ENCODE measurements at places on chromosomes 1 and 21. TPM values are rescaled to one million over a fixed set of nuclear protein-coding genes. Genes with fewer than 3 reads are reported as not detected.

The GFI1 gene
- 0.30 TPM for total RNA-seq

The CA14 gene
- 4.2 TPM for total RNA-seq

The SPRR1B gene
- total RNA-seq, result not detected

- no peak for DNase-seq
Measured at GRCh38 chr1:113786069-113786468, 26.2 kb downstream of the RSBN1 start.

DNA sequence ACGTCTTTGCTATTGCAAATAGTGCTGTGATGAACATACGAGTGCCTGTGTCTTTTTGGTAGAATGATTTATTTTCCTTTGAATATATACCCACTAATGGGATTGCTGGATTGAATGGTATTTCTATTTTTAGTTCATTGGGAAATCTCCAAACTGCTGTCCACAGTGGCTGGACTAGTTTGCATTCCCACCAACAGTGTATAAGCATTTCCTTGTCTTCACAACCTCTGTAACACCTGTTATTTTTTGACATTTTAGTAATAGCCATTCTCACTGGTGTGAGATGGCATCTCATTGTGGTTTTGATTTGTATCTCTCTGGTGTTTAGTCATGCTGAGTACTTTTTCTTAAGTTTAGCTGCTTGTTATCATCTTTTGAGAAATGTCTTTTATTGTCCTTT lies 215.0 kb downstream of the FMN2 start:
- DNase-seq, result no peak

DNA sequence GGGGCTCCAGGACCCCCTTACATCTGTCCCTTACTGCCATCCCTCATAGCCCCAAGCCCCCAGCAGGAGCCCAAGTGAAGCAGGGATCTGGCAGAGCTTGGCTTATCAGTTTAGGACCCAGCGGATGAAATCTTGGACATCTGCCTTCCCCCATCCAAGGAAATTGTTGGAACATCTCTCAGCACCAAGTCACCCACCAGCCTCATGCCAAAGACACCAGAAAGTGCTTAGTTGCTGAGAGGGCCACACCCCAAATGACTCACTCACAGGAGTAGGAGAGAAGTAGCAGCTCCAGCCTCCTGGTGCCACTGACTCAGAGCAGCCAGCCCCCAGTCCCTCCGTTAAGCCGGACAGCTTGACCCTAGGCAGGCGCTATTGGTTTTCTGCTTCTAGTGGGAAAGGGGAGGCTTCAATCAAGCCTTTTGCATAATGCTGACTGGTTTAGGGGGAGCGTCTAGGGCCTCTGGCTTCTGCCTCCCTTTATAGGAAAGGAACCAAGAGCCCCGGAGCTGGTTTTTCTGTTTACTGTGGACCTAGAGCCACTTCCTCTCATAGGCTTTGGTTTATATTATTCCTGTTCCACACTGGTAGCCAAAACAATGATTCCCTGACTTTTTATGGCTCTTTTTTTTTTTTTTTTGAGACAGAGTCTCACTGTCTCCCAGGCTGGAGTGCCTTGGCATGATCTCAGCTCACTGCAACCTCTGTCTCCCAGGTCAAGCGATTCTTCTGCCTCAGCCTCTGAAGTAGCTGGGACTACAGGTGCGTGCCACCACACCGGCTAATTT lies 114.2 kb upstream of the IPO9 start:
- DNase-seq, result peak; percentile 95

GRCh38 chr21:26555540-26556146 lies 17.4 kb downstream of the CYYR1 start:
- no peak for DNase-seq

DNA sequence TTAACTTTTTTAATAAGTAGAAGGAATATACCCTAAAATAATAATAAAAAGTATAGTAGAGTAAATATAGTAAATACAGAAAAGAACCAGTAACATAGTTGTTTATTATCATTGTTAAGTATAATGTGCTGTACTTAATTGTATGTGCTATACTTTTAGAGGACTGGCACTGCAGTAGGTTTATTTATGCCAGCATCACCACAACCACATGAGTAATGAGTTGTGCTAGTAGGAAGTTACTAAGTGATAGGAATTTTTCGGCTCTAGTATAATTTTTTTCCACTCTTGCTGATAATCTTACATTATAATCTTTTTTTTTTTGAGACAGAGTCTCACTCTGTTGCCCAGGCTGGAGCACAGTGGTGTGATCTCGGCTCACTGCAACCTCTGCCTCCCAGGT lies 71.6 kb downstream of the IVNS1ABP start:
- no peak for DNase-seq

DNA sequence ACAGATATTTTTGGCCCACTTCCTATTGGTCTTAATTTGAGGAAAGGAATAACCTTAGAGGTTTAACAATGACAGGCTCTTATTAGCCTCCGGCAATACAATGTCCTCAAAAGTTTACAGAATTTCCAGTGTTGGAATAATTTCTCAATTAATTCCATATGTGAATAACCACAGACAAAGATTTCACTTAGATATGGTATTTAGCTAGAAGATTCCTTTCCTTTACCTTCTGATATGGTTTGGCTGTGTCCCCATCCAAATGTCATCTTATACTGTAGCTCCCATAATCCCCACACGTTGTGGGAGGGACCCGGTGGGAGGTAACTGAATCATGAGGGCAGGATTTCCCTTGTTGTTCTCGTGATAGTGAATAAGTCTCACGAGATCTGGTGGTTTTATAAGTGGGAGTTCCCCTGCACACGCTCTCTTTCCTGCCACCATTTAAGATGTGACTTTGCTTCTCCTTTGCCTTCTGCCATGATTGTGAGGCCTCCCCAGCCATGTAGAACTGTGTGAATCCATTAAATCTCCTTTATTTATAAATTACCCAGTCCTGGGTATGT lies 54.9 kb upstream of the RGS7 start:
- DNase-seq, result no peak

DNA sequence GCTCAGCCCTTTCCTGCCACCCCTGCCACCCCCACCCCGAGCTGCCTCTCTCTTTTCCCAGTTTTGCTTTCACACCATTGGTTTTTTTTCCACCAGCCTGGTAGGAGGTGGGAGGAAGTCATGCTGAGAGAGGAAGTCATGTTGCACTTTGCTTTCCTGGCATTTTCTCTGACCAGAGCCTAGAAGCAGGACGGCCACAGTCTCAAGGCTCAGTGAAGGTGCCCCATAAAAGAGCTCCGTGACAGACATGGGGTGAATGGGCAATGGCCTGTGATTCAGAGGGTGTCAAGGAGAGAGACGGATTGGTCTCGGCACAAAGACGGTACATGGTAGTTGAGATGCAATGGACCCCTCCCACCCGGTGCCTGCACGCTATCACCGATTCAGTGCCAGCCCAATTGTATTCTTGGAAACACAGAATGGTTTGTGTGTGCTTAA lies 42.1 kb upstream of the DMRTB1 start:
- peak; percentile 21 for DNase-seq

DNA sequence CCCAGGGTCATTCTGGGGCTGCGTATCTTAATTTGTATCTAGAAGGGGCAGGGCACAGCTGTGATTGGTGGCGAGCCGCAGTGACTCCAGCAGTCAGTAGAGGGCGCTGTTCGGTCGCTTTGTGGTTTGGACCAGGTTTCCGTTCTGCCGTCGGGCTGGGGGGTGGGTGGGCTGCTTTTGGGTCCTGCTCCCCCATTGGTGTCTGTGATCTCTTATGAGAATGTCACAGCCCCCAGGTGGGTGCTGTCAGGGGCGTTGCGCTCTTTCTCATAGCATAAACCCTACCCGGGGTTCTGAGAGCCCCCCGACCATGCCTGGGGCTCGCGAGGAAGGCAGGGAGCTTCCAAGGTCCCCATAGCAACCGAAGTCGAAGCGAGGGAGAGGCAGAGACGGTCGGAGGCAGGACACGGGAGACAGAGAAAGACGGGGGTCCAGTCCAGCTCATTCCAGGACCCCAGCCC lies 5.4 kb downstream of the TFF3 start:
- no peak for DNase-seq

Data from right atrium auricular region (tissue), 2 donors.